ENCODE measurements at places on chromosomes 16 and 17.

DNA sequence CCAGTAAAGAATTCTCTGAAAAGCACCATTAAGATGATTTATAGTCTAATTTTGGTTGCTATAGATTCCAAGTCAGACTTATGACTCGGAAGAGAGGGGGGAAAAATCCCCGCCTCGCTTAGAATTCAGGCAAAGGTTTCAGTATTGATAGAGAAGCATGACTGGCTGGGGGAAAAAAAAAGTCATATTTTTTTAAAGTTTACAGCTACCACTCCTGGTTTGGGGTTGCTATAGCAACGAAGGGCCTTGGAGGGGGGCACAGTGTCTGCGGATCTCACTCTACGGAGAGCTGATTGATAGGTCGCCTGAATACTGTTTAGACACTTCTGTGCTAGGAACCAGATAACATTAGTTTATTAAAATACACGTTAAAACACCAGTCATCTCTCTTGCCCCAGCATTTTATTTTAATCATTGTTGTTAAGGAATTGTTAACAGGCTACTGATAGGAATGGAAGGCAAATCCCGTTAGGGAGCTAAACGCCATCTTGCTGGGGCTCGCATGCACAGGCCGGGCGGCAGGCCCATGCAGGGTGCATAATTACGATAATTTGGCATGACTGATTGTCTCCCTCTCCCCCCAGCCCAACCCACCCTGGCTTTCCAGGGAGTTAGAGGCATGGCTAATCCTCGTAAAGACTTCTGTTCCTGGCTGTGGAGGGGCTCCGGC is 380.0 kb upstream of the XYLT1 start:
- DNase-seq: no peak

GRCh38 chr16:67537636-67538591 is 9.3 kb downstream of the RIPOR1 start:
- peak; percentile 39 for DNase-seq

GRCh38 chr17:73290399-73291259 is 21.2 kb downstream of the CDC42EP4 start:
- no peak for DNase-seq

DNA sequence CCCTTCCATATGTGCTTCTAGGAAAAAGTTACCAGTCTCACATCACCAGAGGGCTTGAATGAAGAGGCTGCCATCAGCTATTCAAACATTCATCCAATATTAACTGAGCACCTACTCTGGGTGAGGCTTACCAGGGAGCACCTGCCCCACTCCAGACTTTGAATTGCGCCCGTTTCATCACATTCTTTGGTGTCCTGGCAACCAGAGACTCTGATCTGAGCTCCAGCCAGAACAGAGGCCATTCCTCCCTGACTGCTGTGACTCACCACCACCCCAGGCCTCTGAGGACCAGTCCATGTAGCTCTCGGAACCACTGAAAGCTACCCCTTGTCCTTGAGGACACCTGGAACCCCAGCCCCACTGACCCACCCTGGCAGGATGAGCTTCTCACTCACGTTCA is at the start of gene C16orf96:
C16orf96 (plus strand) TSS at position 229 of the 400 bp plus-strand sequence; CDS start at position 379, 150 bp downstream.
- no peak for DNase-seq

- DNase-seq: no peak
Measured at GRCh38 chr17:44581868-44582267, 24.6 kb downstream of the FZD2 start.

DNA sequence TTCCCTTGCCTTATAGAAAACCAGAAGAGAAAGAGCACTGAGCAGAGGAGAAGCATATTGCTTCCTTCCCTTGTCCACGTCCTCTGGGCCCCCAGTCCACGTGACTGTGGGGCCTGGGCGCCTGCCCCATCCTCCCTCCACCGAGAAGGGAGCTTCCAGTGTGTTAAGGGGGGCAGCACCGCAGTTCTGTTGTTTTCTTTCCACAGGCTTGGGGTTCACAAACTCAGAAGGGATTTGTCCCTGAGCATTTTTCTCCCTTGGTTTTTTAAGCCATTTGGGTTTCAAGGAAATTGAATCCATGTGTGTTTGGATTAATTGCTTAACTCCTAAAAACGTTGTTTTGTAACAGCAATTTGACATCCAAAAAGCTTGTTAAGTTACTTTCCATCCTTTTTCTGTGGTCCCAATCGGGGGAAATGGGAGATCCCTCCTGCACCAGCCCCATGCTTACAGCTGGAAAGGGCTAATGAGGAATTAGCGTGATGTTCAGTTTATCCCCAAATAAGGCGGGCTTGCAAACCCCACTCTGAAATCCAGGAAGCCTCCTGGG is 347.5 kb upstream of the TNRC6C start:
- DNase-seq: no peak

Data from activated CD4-positive, alpha-beta T cell treated with anti-CD3 and anti-CD28 coated beads, Interleukin-10, Interleukin-2, amounts not matched to agents 100 ng/mL and 50 ng/mL, durations not matched to agents 16 hours and 8 hours (primary cell).